ENCODE measurements at places on chromosomes 5 and 9.

DNA sequence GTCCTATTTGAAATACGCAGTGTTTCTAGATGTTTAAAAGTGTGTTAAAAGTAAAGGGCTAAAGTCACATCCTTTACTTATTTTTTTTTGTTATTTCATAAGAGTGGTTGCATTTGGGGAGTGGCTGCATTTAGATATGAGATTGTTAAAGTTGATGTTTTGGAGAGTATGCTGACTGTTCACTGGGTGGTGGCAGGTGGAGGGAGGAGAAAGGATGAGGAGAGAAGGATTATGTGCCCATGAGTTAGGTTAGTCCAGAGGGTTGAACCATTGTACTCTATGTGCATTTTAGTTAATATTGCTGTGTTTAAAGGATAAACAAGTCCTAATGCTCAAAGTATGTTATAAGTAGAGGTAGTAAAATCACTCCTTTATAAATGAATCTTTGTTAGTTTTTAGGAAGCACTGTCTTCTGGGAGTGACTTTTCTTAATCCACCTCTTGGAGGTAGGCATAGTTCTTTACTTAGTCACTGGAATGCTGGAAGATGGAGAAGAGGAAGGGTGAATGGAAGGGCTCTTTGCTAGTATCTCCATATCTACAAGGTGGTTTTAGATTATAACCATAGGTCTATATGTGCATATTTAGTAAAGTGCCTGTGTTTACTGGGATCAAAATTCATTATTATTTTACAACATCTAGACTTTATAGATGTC lies 332.3 kb downstream of the NPR3 start:
- DNase-seq, result no peak

- DNase-seq, result no peak
These were observed 2.4 kb downstream of the SOWAHA start for GRCh38 chr5:132815454-132815853.

GRCh38 chr9:84807431-84807830 lies 137.9 kb downstream of the NTRK2 start:
- DNase-seq, result no peak

DNA sequence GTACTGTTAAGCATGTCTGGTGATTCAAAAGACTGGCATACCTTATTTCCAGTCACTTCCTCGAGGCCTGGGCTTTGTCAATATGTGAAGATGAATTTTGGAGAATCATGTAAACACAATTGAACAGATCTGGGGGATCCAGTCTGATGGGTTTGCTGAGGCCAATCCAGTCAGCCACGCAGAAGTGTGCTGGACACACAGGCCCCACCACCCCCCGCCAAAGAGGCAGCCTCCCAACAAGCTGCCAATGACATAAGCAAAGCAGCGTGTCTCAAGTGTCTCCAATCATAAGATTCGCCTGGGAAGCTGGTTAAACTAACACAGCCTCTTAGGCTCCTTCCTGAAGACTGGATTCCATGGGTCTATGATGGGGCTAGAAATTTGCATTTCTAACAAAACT lies 192.9 kb upstream of the KLF9 start:
- DNase-seq, result no peak

DNA sequence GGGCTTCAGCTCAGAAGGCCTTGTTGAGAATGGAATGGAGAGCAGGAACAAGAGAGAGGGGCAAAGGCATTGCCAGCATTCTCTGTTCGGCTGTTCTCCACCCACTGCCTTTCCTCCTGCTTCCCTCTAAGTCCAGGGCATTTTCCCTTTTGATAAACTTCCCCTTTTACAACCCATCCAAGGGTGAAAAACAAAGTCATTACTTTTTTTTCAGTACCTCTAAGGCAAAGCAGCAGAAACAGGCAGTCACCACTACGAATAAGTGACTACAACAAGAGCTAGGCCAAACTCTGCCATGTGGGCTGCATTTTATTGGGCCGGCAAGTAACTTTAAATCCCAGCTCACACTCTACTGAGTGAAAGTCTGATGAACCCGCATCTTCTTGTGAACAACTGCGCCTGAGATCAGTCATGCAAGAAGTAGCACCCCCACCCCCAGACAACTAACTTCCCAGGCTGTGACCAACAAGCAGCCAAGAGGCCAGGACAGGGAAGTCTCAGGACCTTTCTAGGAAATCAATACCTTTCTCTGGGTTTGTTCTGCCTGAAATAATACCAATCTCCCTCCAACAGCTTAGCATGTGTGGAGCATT lies 13.1 kb downstream of the IL7R start:
- DNase-seq, result no peak

- DNase-seq, result no peak
These were observed 54.1 kb upstream of the CHD1 start for GRCh38 chr5:98982880-98983279.

- no peak for DNase-seq
These were observed 230.7 kb upstream of the SGCD start for GRCh38 chr5:156096259-156096658.

GRCh38 chr5:65876970-65877369 lies 49.4 kb upstream of the ERBIN start:
- DNase-seq, result no peak

GRCh38 chr9:134039386-134040175 lies 14.3 kb downstream of the BRD3OS start:
- DNase-seq, result no peak

- DNase-seq, result no peak
These were observed 18.5 kb downstream of the CCDC69 start for GRCh38 chr5:151205411-151205810.

GRCh38 chr5:132263548-132264261 lies 6.2 kb downstream of the PDLIM4 start:
- no peak for DNase-seq

GRCh38 chr9:89690334-89690912 lies 85.6 kb downstream of the GADD45G start:
- no peak for DNase-seq

DNA sequence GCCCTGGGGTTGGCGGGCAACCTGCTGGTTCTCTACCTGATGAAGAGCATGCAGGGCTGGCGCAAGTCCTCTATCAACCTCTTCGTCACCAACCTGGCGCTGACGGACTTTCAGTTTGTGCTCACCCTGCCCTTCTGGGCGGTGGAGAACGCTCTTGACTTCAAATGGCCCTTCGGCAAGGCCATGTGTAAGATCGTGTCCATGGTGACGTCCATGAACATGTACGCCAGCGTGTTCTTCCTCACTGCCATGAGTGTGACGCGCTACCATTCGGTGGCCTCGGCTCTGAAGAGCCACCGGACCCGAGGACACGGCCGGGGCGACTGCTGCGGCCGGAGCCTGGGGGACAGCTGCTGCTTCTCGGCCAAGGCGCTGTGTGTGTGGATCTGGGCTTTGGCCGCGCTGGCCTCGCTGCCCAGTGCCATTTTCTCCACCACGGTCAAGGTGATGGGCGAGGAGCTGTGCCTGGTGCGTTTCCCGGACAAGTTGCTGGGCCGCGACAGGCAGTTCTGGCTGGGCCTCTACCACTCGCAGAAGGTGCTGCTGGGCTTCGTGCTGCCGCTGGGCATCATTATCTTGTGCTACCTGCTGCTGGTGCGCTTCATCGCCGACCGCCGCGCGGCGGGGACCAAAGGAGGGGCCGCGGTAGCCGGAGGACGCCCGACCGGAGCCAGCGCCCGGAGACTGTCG lies 976 bp downstream of the RXFP3 start:
- DNase-seq, result no peak

GRCh38 chr5:40273936-40274335 lies 405.8 kb upstream of the PTGER4 start:
- DNase-seq, result no peak

- DNase-seq, result no peak
These were observed 372.0 kb downstream of the ARHGEF28 start for GRCh38 chr5:73997960-73998359.

- no peak for DNase-seq
These were observed 21.5 kb downstream of the CD74 start for GRCh38 chr5:150391064-150391834.

DNA sequence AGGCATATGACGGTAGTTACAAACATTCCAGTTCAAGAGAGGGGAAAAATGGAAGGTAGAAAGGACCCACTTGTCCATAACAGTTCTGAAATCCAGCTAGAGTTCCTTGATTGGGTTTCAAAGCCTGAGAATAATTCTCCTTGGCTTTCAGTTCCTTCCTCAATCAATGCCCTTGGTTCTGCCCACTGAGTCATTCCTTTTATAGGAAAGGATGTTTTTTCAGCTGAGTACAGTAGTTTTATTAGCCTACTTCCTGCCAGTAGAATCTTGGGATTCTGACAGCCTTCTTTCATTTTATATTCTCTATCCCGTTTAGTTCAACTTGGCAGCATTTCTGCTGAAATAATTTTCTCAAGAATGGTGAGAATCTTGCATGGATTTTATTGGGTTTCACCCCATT lies 386.9 kb upstream of the SMC2 start:
- no peak for DNase-seq

GRCh38 chr9:98207606-98208005 lies 15.2 kb upstream of the CORO2A start:
- DNase-seq, result no peak

- no peak for DNase-seq
These were observed 275.9 kb upstream of the WWC1 start for GRCh38 chr5:168015506-168015905.

DNA sequence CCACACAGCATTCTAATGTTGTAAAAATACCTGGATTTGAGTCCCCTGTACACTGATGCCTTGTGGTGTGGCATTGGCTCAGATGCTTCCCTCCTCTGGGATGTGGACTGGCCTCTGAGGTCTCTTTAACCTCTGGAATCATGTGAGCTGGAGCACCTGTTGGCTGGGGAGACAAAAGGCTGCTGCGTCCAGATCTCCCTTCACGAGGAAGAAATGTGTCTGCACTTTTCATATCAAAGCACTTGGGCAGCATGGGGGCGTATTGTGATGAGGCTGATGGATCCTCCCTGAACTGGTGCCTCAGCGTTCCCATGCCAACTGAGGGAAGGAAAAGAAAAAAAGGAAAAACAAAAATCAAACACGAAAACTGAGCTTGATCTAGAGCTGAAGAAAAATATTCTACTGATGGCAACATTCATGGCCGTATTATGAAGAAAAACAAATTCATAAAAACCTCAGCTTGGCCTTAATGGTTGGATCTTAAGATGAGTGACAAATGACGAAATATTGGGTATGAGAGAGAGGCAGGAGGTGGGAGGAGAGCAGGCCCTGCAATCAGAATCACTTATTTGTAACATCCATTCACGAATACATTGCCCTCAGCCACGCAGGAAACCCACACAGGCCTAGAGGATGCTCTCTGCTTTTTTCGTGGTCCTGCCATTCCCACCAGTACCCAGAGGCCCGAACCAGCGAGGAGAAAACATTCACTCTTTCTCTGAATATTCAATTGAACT lies 26.2 kb downstream of the GRIA1 start:
- DNase-seq, result no peak

- DNase-seq, result no peak
These were observed 106.0 kb downstream of the FRMD3 start for GRCh38 chr9:83432104-83432627.

DNA sequence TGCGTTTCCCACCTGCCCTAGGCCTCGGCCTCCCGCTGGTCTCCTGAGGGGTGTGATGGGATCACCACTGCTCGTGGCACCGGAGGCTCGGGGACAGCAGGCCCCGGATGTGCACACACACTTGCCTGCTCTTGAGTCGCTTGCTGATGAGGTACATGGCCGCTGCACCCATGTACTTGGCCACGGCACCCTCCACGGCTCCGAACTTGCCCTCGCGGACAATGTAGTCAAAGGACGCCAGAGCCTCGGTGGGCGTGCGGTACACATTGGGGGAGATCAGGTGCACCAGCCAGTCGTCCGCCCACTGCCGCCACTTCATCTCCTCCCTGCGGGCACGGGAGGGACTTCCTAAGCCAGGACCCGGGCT lies 4.7 kb downstream of the PTGES2 start:
- no peak for DNase-seq

- DNase-seq, result no peak
These were observed 36.0 kb downstream of the SARDH start for GRCh38 chr9:133701981-133702797.

GRCh38 chr9:126155756-126156664 lies 170.6 kb upstream of the MVB12B start:
- no peak for DNase-seq

DNA sequence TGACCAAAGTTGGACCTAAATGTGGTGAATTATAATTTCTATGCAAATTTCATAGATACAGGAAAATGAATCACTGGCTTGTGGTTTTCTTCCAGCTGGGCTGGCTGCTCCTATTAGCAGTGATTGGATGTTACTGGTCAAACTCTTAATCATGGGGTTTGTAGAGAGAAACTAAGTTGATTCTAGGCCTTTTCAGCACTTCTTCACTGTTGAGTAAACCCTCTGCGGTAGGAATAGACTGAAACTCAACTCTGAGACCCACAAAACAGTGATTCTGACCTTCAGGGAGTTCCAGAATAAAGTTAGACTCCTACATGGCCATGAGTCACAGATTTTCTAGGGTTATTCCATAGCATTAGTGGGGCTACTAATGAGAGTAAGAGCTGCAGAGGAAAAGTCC lies 47.9 kb upstream of the FKTN start:
- peak; percentile 68 for DNase-seq

GRCh38 chr9:2055203-2055658 lies 40.1 kb downstream of the SMARCA2 start:
- no peak for DNase-seq

DNA sequence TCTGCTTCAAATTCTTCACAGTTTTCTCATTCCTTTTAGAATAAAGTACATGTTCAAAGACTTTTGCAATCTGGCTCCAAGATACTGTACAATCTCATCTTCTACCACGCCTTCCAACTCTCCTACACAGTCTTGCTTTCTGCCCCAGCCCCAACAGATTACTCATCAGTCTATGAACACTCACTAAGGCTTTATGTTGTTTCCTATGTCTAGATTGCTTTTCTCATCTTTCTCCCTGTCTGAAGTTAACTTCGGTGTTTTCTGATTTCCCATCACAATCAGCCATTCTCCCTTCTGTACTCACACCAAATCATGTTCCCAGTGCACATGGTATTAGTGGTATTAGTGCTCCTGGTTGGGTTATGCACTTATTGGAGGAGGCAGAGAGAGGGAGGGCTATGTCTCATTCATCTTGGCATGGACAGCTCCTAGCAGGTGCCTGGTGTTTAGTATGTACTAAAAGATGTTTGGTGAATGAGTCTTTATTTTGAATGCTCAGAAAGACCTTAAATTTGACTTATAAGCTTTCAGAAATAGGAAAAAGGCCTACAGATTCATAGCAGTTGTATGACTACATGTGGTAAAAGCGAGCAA lies 44.0 kb upstream of the ZNF608 start:
- DNase-seq, result no peak

DNA sequence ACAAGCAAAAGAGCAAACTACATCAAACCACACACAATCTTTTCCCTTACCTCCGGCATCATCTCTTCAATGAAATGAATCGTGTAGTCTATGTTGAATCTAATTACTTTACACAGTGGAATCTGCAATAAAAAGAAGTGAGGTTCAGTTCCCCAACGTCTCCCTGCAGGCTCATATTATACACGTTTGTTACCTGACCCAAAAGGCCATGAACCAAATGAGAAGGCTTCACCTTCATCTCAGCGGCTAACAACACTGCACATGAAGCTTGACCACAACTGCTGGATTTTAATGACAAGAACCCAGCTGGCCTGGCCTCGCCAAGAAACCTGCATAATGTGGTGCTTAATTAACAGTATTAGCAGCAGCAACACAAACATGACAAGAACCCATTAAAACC lies 45.5 kb downstream of the DROSHA start:
- no peak for DNase-seq

- DNase-seq, result no peak
These were observed 205.8 kb downstream of the GABBR2 start for GRCh38 chr9:98502976-98503325.

GRCh38 chr9:78788101-78788500 lies 491.2 kb downstream of the PSAT1 start:
- no peak for DNase-seq

- no peak for DNase-seq
These were observed 2.7 kb downstream of the CXCL14 start for GRCh38 chr5:135576075-135576599.

- DNase-seq, result no peak
These were observed 140.6 kb downstream of the OSTF1 start for GRCh38 chr9:75228893-75229292.

Measured in CD14-positive monocyte (primary cell).